ENCODE measurements at places on chromosomes 6 and 20.
A peak's percentile ranks its signal among the peaks of the same experiment; 100 is the strongest.

DNA sequence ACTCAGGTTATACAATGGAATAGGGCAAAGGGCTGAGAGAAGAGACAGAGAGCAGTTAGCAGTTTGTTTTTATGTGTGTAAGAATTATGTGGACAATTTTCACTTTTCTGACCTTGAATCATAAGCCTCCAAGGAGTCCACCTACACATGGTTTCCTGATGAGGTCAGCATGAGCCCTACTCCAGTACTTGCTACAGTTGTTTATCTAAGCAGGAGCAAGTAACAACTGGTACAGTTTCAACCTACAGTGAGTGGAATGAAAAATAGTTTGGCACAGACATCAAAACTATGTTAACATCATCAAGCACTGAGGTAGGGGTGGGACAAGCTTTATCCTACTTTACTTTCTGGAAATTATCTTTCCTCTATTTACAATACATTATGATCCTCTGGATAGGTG, 426.7 kb upstream of the ID4 start:
- DNase-seq, result no peak

GRCh38 chr6:113187661-113188060, 669.5 kb upstream of the MARCKS start:
- no peak for DNase-seq

DNA sequence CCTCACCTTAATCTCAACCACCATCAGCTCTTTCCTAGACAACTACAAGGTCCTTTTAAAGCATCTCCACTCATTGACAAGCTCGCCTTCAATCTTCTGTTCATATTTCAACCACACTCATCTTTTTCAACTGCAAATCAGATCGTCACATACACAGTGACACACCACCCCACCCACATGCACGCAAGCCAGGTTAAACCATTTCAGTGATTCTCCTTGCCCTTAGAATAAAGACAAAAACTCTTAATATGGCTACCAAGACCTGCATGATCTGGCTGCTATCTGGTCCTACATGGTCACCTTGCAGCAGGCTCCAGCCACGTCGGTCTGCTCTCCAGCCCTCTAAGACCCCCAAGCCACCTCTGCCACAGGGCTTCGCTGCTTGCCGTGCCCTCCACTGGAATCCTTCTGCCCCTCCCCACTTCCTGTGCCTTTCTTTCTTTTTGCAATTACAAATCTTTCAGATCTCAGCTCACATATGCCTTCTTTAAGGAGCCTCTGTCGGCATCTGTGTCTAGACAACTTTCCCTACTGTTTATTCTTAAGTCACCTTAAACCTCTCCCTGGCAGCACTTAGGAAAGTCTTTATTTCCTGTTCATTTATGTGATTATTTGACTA, 507.3 kb upstream of the ARID1B start:
- no peak for DNase-seq

GRCh38 chr20:50251383-50251748, 60.7 kb downstream of the CEBPB start:
- DNase-seq, result no peak

DNA sequence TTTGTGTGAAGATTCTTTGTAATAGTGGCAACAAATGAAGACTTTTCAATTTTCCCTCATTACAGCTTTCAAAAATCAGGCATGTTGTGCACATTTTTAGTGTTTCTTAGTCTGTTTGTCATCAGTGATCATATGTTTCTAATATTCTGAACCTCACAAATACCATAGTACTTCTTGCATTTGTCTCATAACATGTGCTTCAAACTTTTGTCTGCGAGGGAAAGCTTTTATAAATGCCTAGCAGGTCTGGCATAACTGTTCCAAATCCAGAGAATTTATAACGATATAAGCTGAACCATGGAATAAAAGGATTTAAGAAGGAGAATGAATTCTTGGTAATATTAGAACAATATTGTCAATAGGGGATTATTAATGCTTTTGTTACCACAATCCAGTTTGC, 670.2 kb downstream of the RFPL4B start:
- DNase-seq, result no peak

GRCh38 chr6:43129434-43130194, 41.5 kb upstream of the SRF start:
- peak; percentile 52 for DNase-seq

DNA sequence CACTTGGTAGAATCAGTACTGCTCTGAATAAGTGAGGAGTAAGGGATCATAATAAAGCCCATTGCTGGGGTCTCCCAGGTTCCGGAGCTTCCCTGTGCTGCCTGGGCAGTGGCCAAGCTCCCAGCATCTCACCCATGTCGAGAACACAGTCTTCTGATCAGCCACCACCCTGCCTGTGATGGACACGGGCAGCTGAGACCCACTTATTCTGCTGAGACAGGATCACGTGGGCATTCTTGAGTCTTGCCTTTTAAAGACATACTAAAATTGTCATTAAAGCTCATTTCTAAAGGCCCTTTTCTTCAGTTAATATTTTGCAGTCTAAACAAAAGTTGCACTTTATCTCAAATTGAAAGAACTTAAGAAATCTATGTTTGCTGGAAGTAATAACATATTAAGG, 42.7 kb upstream of the SLC22A2 start:
- DNase-seq, result no peak

GRCh38 chr6:35980991-35981645, 43.3 kb downstream of the SLC26A8 start:
- DNase-seq, result no peak

DNA sequence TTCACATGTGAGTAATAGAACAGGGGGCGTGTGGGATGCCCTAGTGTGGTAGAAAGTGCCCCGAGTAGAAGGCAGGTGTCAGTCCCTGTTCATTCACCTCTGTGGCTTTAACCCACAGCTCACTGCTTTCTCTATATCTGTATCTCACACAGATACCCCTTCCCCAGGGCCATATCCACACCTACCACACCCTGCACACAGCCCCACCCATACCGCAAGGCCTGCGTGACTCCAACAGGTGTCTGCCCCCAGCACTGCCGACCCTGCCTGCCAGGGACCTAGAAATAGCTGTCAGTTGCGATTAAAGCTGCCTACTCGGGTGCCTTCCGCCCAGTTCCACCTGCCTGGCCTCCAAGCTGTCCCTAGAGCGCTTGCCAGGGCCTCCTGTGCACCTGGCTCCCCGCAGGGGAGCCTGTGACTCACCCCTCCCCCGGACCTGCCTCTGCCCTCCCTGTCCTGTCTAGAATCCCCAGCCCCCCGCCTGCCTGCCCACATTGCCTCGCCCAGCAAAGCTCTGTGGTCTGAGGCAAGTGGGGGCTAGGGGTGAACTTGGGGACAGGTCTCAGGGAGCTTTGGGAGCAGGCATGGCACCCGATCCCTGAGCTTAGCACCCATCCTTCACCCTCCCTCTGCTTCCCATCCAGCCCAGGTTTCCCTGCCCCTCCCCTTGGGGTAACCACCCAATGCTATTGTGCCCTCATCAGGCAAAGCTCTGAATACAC, 38.3 kb upstream of the ID1 start:
- DNase-seq, result no peak

GRCh38 chr6:71982389-71982788, 96.0 kb downstream of the RIMS1 start:
- peak; percentile 12 for DNase-seq

DNA sequence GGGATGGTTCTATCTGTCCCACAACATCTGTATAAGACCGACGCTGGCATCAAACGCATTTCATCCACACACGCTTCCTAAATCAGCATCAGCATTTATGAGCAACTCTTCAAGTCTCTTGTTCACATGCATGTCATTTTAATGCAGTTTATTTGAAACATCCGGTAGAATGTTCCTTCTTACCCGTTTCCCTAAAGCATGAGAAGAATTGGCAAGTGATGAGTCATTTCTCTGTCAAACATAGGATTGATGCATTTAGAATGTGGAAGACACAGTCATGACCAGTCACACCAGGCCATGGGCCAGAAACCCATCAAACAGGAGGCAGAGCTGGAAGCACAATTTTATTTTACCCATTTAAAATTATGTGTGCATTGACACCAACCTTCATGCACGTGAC, 122.8 kb downstream of the UST start:
- no peak for DNase-seq

DNA sequence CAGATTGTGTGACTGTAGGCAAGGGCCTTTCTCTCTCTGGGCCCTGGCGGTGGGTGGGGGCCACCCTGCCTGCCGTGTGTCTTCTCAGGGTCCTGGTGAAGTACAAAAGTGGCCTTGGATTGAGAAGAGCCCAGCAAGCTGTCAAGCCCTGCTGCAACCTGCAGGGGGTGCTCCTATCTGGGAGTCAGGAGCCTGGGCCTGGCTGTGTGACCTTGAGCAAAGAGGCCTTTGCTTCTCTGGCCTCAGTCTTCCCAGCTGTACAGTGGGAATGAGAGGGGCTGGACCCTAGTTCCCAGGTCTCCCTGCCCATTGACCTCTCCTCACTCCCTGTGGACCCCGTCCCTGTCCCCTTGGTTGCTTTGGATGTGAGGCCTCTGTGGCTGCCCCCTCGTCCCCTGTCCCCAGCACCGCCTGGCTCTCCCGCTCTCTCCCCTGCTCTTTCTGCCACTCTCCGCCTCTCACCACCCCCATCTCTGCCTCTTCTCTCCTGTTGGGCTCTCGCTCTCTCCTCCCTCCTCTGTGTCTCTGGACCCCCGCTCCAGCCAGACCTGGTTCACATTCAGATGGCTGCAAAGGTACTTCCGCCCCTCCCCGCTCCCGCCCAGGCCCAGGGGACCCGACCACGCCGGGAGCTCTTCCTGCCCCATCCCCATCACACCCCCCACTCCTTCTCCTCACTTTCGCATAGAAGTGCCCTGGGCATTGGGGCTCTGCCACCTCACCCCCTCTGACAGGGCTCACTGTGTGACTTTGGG, 46.7 kb downstream of the SRC start:
- DNase-seq, result no peak

- DNase-seq, result no peak
Measured at GRCh38 chr20:34004790-34005457, 11.2 kb downstream of the RALY start.

DNA sequence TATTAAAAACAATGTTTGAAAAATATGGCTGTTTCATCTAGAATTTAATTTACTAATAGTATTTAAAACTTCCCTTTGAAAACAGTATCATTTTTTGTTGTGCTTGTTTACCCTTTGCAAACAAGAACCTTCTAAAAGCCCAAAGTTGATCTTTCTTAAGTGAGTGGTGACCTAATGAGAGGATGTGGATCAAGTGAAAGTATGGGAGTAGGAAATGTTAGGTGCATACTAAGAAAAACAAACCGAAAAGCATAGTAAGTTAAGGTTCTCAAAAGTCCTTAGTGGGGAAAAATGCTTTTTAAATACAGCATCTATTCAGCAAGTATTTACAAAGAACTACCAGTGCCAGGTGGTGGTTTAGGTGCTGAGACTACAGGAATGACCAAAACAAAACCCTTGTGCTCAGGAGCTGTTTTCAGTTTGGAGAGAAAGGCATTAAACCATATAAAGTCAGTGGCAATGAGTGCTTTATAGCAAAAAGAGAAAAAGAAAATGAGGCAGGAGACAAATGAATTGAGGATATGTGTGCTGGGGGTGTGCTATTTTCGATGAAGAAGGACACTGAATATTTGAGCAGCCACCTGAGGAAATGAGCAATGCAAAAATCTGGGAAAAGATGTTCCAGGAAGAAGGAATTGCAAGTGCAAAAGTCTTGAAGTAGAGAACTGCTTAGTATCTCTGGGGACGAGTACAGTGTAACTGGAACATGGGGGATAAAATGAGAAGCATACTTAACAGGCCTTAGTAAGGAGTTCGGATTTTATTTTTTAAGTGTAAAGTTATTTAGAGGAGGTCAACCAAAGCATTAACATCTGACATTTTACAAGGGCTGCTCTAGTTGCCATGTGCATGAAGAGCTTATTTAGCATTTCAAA, 24.0 kb downstream of the RNF146 start:
- DNase-seq, result no peak

DNA sequence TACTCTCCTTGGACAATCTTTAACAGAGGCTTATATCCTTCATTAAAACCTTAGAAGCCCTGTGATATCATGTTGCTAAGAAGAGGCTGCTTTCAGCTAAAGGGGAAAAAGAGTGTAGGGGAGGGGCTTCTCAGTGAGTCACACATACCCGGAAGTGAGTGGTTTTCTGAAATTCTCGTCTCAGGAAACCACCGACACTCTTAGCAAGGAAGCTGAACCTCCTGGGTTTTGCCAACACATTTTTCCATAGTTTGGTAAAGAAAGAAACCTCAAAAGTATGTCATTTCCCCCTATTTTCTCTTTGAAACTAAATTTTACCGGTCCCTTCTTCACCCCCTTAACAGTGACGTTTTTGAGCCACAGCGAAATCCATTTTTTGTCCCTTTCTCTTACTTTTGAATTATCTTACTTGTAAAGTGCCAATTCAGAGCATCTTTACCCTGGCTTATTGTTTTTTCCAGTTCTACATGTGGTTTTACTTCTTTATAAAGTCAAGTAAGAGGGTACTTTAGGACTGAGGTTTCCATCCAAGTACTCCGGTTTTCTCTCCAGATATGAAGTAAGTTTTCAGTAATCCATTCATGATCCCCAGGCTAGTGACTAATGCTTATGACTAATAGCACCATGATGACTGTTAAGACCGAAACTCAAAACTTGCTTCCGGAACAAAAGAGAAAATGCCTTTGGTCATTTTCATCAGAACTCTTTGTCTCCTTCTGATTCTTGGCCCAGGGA, 219.3 kb downstream of the ARHGAP18 start:
- DNase-seq, result peak; percentile 58

- no peak for DNase-seq
Measured at GRCh38 chr20:888057-888456, 28.1 kb downstream of the ANGPT4 start.

DNA sequence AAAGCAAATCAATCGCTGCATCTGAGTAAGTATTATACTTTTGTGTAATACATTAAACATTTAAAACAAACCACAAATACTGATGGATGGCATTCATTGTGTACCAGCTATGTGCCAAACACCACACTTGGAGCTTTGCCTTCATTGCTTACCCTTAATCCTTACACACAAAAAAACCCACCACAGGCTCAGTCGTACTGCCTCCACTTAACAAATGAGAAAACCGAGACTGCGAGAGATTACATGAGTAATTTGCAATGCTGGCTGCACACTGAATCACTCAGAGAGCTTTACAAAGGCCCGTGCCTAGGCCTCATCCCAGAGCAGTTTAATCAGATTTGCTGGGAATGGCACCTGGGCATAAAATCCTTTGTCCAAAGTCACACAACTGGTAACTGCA, 130.5 kb downstream of the EDN1 start:
- DNase-seq, result no peak

DNA sequence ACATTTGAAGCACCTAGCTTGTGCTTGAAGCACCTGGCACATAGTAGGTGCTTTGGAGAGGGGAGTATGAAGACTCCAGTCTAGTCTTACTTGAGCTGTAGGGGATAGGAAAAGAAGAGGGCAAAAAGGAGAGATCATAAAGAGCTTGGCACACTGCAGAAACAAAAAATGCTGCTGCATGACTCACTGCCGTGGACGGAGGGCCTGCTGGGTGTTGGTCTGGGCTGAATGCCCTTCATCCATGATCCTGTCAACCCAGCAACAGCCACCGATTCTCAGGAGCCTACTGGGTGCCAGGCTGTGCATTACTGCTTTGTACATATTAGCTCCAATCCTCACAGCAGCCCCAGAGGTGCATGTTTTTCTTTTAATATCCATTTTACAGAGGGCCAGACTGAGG, 6.0 kb downstream of the PDYN start:
- DNase-seq, result no peak

GRCh38 chr6:7243179-7243981, 69.6 kb downstream of the SSR1 start:
- DNase-seq, result peak; percentile 85

Measured in GM20000 (cell line).